Bronchial epithelial cell (primary cell): ENCODE measurements at places on chromosomes 1 and 21. TPM values are rescaled to one million over a fixed set of nuclear protein-coding genes. Genes with fewer than 3 reads are reported as not detected.
A peak's percentile ranks its signal among the peaks of the same experiment; 100 is the strongest.

The NID1 gene
- total RNA-seq = 0.13 and 1.3 TPM in 2 replicates

- DNase-seq = peak; percentile 71
Observed at GRCh38 chr21:37435120-37435519, 68.5 kb downstream of the DYRK1A start.

The FAM131C gene
- total RNA-seq = 0.53 and 0.77 TPM in 2 replicates

GRCh38 chr1:8736927-8737326 is 80.5 kb downstream of the RERE start:
- DNase-seq = no peak

The KANK4 gene
- total RNA-seq = 0.13 and 0.26 TPM in 2 replicates

- DNase-seq = no peak
Observed at GRCh38 chr1:237282208-237282783, 240.3 kb downstream of the RYR2 start.

GRCh38 chr1:203462878-203463277 is 12.7 kb upstream of the PRELP start:
- peak; percentile 71 for DNase-seq

The PPFIA4 gene
- 4.2 and 9.2 TPM in 2 replicates for total RNA-seq

GRCh38 chr1:218926631-218927030 is 247.0 kb upstream of the LYPLAL1 start:
- no peak for DNase-seq

The CFAP107 gene
- not detected in 2 replicates for total RNA-seq

DNA sequence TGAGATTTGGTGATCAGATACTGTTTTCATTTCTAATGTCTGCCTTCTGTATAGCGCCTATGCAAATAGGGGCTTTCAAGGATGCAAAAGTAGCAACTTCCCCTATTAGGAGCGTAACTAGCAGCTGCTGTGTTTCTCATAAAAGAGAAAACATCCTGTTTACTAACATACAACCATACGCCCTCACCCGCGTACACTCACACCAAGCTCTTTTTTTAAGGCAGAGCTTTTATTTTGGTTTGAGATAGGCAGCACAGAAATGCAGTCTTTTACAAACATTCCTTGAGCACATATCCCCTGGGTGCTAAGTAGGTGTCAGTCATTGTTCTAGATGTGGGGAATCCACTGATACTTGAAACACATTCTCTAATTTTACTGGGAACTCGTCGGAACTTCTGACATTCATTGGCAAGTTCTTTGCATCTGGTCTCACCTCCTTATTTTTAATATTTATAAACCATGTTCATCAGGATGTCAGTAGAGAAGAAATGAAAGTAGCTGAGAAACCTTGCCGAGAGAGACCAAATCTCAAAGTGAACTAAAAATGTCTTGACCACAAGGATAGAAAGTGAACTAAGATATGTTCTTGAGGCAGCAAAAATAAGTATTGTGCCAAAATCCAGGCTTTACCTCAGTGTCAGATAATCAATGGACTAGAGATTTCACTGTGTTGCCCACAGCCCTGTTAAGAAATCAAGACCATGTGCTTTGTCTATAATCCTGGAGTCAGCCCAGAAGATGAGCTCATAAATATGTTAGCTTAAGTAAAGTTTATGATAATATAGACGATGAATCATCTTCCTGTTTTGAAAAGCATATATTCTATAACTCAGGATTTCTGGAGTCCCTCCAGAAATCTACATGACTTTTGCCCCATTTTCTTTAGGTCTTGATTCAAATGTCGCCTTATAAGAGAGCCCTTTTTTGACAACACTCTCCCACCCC is 350.9 kb downstream of the ST6GALNAC3 start:
- peak; percentile 66 for DNase-seq

The REN gene
- 0.26 TPM in 2 replicates for total RNA-seq

- DNase-seq = peak; percentile 79
Observed at GRCh38 chr1:225963735-225964530, 22.9 kb upstream of the LEFTY2 start.

DNA sequence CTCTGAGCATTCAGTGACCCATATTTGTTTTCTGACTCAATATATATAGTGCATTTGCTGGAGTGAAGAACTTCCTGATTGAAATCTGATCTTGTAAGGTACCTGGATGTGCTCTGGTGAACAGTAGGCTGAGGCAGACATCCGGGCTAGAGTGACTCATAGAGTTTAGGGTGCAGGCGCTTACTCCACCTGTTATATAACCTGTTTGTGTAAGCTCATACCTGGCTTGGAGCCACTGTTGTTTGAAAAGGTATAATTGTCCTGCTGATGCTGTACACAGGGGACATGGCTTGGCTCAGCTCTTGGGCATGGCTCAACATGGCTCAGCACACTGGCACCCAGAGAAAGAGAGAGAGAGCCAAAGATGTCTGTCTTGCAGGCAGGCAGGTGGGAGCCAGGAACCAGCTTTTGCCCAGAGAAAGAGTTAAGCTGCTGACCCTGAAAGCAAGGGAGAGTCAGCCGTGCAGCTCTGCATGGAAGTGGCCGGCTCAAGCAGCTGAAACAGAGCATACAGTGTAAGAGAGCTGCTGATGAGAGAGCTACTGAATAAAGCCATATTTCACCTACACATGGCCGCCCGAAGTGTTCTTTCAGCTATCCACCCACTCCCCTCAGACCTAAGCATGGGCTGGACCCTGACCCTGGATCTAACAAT is 43.2 kb downstream of the GJA5 start:
- peak; percentile 99 for DNase-seq

DNA sequence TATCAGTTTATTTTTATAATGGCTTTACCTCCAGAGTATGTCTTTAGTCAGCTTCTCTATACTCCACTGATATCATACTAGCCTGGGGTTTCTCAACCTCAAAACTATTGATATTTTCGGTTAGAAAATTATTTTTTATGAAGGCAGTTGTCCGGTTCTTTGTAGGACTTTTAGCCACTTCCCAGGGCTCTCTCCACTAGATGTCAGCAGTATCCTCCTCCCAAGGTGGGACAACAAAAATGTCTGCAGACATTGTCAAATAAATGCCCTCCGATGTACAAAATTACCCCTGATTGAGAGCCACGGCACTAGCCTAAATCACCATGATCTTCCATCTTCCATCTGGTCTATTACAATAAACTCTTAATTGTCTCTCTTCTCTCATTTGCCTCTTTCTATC is 4.1 kb upstream of the GRIK1 start:
- peak; percentile 7 for DNase-seq

The PGLYRP4 gene
- 2.0 TPM in 1 of 2 replicates, not detected in the other for total RNA-seq

GRCh38 chr1:53371121-53371666 is 43.3 kb upstream of the LRP8 start:
- no peak for DNase-seq
